Right lobe of liver (tissue), 6 donors: ENCODE measurements at places on chromosomes 6 and 20. TPM values are rescaled to one million over a fixed set of nuclear protein-coding genes. Genes with fewer than 3 reads are reported as not detected.

GRCh38 chr6:27720607-27721580, 191.3 kb downstream of the OR2B2 start:
- no peak for DNase-seq

HLA-F gene
- total RNA-seq = 21.6 TPM

DNA sequence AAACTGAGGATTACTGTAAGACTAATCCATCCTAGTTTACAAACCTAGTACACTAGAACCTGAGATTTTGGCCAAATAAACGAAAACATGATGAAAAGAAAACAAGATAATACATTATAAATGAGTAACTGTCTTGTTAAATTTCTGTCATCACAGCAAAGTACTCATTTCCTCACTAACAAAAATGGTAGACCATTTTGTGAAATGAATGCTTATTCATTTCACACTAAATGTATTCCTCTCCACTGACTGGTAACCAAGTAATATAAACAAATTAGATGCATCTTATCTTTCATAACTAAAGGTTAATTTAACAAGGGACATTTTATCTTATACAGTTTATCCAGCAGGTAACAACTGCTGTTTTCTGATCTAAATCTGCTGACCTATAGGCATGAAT, 143.7 kb downstream of the REV3L start:
- DNase-seq = no peak

AIF1 gene
- total RNA-seq = 11.6 TPM

GRCh38 chr20:56554869-56555268, 21.8 kb downstream of the FAM209B start:
- no peak for DNase-seq

LRRN4 gene
- total RNA-seq = 0.22 TPM

DNA sequence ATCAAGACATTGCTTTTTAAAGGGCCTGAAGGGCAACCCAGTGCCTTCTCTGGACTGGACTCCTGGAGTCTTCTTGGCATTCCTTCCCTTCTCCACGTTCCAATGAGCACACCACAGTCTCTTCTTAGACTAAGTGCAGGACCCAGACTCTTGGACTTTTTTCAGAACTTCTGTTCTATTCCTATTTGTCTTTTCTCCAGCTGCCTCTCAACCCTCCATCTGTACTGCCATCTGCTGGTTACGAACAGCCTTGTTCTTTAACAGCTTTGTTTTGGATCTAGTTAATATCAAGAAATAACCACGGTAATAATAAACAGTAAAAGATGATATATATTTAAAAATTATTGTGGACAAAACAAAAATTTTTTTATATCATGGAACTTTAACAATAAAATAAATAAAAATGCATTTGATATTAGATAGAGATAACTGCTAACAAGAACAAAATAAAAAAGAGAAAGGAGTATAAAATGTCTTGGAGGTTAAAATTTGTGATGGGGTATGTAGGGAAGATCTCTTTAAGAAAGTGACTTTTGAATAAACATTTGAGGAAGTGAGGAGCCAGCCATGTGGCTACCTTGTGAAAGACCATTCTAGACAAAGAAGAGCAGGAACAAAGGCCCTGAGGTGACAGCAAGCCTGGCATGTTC, 105.1 kb upstream of the HCRTR2 start:
- DNase-seq = no peak

DNA sequence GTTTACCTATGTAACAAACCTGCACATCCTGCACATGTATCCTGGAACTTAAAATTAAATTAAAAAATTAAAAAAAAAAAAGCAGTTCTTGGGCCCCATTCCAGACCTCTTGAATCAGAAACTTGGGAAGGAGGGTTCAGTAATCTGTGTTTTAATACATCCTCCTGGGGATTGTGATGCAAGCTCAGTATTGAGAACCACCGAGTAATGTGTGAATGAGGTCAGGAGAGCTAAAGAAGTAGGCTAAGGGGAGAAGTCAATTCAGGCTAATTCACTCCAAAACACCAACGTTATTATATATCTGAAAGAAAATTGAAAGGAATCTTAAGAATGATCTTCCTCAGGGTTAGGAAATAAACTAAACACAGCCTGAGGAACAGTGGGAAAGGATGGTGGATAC, 120.4 kb downstream of the RNF144B start:
- DNase-seq = no peak

TMEM30A gene
- 42.2 TPM for total RNA-seq

DNA sequence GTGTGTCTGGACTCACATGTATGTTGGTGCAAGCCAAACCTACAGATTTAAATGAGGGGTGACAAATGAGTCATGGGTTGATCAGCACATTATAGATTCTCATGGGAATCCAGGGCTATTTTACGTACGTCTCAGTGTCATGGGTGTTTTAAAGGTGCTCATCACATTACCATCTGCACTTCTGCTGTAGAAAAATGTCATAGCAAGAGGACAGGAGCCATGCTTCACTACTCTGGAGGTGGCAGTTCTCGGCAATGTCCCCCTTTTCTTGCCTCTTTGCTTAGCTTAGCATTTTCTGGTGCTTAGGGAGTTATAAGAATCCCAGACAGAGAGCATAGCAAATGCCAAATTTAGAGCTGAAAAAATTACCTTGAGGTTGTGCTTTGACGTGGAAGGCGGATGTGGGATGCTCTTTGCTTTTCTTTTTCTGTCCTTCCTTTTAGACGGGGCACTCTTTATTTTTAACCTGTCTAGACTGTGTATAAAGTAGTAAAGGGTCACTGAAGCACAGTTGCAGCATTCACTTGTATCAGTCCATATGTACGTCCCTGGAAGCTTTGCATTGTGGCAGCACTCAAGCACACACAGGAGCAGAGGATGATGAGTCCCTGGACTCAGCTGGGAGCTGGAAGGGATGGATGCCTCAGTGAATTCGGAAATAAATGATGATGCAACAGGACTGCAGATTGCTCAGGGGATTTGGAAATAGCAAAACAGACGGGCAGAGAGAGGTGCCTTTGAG, 139.7 kb downstream of the SYNDIG1 start:
- no peak for DNase-seq

DNA sequence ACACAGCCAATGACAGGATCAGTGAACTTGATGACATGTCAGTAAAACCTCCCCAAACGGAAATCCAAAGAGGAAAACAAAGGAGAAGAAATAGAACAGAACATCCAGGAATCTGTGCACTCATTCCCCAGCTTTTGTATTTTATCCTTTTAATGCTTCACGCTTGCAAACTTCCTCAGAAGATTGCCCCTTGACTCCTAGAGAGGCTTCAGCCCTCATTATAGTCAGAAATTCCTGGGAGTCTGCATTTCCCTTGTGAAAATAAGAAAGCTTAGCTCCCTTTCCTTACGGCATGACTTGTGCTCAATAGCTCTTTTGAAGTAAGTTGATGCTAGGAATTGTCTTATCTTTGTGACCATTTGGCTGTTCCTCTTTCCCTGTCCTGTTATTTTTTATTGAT, 313.6 kb upstream of the OPRM1 start:
- no peak for DNase-seq

- DNase-seq = peak; percentile 44
These were observed 301 bp downstream of the PPP1R3D start for GRCh38 chr20:59939879-59940128.

SLC22A2 gene
- total RNA-seq = not detected

PI16 gene
- not detected for total RNA-seq

GRCh38 chr20:53387983-53388675, 205.5 kb downstream of the ZNF217 start:
- DNase-seq = no peak

OR2B6 gene
- total RNA-seq = not detected

GRCh38 chr20:43914311-43915210, at the start of gene TOX2:
TOX2 (plus strand) TSS chr20:43914852; CDS start chr20:43914892, 40 bp downstream.
- peak; percentile 75 for DNase-seq

GRCh38 chr6:130019326-130020072, 1.1 kb downstream of the L3MBTL3 start:
- DNase-seq = peak; percentile 40

PKIB gene
- 4.4 TPM for total RNA-seq

- DNase-seq = no peak
These were observed 64.8 kb downstream of the PPP1R3G start for GRCh38 chr6:5149891-5150290.

GRCh38 chr20:21174516-21175239, 48.8 kb downstream of the KIZ start:
- DNase-seq = no peak

DNA sequence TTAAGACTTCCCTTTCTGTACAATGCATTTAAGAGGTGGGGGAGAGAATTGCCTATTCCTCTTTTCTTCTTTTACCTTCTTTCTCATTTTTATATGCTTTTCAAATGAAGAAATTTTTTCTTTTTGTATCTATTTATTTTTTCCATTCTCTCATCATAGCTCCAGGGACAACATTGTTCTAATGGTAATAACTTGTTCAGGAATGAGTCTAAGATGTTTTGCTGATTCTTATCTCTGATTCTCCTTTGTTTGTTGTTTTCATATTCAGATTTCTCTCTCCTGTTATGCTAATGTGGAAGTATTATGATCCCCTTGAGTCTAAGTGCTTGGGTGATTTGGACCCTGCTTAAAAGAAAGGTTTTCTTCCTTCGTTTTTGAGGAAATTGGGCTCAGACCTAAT, 451.6 kb downstream of the CDKAL1 start:
- DNase-seq = no peak

DNA sequence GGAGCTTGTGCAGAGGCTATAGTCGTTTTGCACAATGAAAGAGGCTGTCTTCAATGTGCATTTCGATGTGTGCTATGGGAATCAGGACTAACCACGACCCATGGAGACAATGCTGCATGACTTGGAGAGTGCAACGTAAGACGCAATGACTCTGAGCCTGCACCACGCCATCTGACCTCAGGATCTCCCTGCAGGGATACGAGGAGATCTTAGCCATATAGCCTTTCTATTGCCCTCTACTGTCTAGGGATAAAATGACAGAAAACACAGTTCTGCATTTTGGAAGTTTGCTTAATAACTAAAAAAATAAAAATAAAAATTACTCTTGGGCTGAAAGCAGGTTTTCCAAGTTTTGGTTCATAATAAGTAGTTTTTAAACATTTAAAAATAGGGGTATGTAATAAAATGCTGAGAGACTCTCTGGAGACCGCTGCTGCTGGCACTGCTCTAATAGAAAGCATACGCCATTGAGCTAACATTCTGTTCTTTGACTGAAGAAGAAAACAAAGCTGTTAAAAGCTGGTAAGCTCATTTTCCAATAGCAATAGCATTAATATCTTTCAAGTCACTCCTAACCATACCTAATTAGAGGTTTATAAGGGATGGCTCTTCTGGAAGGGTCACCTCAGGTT, 87.2 kb downstream of the PDE7B start:
- no peak for DNase-seq

GRCh38 chr20:9523636-9524035, 9.2 kb downstream of the LAMP5 start:
- DNase-seq = no peak

SLC4A11 gene
- total RNA-seq = 0.18 TPM

- no peak for DNase-seq
These were observed 487.0 kb upstream of the PTCHD4 start for GRCh38 chr6:48597951-48598350.
